ENCODE measurements at places on chromosomes 5 and 9.

DNA sequence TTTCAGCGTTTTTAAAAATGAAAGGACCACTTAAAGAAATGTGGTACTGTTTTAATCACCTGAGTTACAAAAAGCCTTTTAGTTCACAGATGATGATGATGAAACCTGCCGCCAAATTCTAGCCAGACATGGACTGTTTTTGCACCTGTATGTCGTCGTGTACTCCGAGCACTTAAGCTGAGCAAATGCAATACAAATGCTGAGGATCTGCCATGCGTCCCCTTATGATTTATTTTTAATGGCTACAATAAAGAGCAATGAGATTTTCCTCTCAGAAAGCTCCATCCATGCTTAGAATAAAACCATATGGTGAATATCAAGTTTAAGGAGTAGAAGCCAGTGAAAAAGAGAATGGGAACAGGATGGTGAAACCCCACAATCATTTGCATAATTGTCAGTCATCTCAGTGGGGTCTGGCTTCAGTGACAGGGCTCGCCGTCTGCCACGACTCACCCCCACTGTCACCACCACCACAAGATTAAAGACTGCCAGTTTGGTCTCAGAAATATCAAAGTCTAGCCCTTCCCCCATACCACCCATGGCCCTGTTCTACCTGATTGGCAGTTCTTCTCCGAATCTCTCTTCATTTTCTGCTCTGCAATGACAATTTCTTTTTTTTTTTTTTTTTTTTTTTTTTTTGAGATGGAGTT is 159.9 kb downstream of the GOLPH3 start:
- no peak for DNase-seq

- peak; percentile 60 for DNase-seq
Measured at GRCh38 chr9:30075451-30076199, 2308.8 kb upstream of the ACO1 start.

GRCh38 chr9:76905791-76906646 is at the start of gene PRUNE2:
Gene PRUNE2 (minus strand): TSS chr9:76906114. CDS start chr9:76905963, 151 bp downstream.
- DNase-seq, result peak; percentile 75

GRCh38 chr9:93904649-93905472 is 50.3 kb downstream of the BARX1 start:
- no peak for DNase-seq

DNA sequence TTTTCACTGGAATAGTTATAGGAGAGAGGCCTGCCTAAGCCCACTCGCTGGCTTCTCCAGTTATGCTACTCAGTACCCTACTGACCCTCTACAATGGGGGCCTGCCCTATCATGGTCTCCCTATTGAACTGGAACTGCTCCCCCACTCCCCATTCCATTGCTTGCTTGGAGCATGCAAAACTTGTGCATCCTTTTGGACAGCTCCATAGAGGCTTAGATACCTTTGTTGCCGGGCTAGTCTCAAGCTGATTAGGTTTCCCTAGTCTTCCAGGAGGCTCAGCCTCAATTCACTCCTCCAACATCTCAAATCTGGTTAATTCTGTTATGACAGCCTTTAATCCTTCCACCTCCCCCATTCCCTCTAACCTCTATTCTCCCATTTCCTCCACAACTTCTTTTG is 39.9 kb downstream of the KIF24 start:
- no peak for DNase-seq

GRCh38 chr5:140261403-140262171 is 41.3 kb downstream of the PFDN1 start:
- peak; percentile 95 for DNase-seq

- no peak for DNase-seq
Measured at GRCh38 chr5:80296121-80296520, 23.7 kb upstream of the SPZ1 start.

DNA sequence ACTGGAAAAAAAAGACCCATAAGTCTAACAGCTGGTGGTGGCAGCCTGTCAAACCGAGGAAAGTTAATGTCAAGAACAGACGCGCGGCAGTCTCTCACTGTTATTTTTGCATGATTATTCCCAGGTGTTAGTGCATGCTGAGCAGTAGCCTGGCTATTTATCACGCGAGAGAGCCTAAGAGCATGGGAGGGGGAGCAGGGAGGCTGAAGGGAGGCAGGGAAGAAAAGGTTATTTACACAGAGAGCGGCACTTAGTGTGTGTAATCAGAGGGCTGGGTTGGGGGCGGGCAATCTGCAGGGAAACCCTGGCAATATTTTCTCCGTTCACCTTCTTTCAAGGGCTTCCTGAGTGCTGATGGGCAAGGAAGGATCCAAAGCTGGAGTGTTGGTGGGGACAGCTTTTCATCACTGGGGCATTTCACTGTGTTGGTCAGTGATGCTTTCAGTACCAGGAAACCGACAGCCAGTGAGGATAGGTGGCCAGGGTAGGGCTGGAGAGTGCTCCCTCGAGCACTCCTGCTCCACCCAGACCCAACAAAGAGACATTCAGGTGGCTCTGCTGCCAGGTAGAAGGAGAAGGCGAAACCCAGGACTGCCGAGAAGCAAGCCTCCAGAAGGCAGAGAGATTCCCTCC is 39.6 kb downstream of the ZNF608 start:
- no peak for DNase-seq

DNA sequence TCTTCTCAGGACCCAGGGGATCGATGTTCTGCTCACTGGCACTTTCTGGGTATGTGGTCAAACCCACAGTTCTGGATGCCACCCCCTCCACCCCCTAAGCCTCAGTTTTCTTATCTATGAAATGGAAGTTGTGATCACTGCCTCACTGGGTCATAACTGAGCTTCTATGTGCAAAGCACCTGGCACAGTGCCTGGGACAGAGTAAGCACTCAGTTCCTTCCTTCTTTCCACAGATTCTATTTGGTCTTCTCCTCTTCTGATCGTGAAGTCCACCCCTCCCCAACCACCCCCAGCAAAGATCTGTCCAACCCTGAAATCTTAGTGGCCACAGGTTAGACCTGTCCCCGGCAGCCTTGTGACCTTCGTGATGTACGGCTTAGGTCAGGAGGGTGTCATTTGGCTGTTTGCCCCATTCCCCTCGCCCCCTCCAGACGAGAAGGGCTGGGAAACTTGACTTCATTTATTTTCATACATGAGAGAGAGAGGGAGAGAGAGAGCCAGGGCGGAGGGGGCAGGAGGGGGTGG is 181.4 kb downstream of the FGF18 start:
- DNase-seq, result peak; percentile 32

- DNase-seq, result no peak
Measured at GRCh38 chr9:15570769-15571168, 17.9 kb downstream of the CCDC171 start.

DNA sequence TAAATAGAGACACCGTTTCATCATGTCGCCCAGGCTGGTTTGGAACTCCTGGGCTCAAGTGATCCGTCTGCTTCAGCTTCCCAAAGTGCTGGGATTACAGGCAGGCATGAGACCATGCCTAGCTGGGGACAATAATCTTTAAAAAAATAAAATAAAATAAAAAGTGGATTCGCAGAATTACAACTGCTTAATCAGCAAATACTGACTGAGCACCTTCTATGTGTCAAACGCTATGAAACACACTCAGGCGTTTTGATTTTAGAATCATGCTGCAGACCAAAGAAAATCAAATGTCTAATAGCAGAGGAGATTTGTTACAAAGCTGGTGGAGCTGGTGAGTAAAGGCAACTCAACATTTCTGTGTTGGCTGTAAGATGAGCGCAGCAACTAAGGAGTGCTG is 22.7 kb upstream of the SH3RF2 start:
- DNase-seq, result no peak

- no peak for DNase-seq
Measured at GRCh38 chr9:4603830-4604229, 58.3 kb upstream of the PLPP6 start.

DNA sequence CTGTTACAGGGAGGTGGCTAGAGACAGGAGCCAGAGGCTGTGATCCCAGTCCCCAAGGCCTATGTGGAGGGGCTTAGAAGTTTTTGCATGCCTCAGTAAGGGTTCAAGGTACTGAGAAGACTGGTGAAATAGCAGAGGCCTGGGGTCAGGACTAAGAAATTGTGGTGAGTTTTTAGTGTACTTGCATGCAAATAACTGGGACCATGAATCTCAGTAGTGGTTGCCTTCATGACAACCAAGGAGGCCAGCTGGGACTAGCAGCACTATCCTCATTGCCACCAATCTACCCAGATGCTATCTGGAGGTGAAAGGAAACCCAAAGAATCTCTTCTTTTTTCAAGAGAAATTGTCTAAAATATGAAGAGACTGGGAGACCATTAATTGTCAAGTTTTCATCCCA is 395.1 kb downstream of the CETN3 start:
- no peak for DNase-seq

DNA sequence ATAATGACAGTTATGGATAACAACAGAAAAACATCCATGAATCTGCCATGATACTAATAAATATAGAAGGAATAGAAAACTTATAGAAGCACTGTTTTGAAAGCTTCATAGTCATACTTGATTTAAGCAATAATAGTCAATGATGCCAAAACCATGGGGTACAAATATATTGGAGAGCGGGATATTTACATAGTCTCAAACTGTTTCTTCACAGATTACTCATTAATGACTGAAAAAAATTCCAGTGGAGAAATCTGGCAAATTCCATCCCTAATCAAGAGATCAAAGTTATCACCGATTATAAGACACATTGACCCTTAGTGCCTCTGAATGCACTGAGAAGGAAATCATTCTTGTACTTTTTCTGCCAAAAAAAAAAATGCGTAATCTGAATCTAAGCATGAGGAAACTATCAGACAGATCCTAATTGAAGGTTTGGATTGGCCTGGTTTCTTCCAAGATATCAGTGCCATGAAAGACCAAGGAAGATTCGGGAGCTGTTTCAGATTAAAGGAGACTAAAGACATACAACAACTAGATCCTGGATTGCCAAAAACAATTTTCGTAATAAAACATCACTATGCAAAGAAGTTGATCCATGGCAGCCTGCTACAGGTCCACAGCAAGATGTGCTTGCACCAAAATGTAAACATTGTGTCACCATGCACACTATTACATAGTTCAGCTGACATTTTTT is 106.2 kb downstream of the GOLPH3 start:
- no peak for DNase-seq

GRCh38 chr5:122751293-122751782 is 23.5 kb upstream of the SNX2 start:
- peak; percentile 87 for DNase-seq

DNA sequence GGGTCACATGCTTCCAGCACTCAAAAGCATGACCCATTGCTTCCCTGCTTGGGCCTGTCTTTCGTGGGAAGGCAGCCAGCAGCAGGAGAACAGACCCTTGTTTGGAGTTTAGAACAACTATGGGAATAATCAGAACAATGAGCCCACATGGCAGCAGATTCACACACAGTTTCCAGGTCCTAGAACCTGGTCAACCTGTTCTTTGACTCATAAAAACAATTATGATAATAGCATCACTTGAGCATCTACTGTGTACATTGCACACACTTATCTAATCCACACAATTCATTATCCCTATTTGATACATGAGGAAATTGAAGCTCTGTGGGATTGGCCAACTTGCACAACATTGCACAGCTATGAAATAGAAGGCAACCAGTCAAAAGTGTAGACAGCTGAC is 41.7 kb downstream of the KLF4 start:
- DNase-seq, result no peak

GRCh38 chr5:93249651-93250289 is 331.2 kb downstream of the NR2F1-AS1 start:
- DNase-seq, result peak; percentile 13

DNA sequence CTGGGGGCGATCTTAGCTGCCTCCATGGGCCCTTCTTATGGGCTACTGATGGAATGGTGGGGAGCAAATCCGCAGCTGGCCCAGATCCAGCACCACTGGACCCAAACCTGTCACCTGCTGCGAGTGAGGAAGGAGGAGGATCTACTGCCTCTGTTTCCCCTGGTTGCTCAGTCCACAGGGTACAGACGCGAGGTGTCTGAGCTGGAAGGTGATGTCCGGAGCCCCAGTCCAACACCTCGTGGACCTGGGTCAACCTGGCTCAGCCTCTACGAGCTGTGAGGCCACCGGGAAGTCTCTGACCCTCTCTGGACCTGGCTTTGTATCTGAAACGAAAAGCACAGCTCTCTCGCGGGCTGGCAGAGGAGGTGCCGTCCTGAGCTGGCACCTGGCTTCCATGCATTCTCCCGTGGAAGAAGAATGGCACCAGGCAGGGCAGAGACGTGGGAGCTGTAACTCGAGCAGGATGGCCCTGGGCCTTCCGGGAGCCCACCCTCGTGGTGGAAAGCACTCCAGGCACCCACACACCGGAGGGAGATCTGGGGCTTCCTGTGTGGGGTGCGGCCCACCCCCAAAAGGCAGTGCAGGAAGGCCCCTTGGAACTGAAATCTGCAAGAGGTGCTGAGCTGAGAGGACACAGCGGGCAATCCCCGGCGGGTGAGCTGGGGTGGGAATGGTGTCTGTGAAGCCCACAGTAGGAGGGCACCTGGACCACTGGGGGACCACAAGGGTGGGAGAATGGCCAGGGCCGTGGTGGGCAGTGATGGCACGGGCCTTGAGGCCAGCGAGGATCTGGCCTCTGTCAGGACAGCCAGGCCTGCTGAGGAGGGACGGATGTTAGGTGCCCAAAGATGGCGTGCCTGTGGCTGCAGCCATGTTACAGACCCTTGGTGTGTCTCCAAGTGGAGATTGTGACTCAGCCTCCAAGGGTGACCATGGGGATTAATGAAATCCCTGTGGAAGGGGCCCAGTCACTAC is 133.4 kb downstream of the OLFM1 start:
- DNase-seq, result no peak

DNA sequence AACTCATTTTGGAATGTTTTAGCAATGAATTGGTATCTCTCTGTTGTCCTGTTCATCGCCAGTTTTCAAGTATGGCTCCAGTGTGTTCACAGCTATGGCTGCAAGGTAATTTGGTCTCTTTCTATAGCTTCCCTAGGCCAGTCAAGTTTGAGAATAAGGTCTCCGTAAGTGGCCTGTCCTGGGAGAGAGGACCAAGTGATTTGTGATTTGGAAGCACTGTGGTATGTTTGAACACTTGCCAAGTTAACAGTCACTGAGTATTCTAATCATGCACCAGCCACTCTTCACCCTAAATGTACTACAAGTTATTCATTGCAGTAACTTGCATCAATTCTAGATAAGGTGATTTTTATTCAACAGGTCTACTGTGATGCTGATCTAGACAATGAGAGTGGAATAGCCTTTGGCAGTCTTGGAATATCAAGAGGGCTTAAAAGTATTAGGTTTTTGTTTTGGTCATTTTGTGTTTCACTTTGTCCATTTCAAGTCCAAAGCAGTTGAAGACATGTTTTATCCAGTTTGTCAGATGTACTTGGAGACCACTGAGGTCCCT is 41.1 kb downstream of the G3BP1 start:
- no peak for DNase-seq

DNA sequence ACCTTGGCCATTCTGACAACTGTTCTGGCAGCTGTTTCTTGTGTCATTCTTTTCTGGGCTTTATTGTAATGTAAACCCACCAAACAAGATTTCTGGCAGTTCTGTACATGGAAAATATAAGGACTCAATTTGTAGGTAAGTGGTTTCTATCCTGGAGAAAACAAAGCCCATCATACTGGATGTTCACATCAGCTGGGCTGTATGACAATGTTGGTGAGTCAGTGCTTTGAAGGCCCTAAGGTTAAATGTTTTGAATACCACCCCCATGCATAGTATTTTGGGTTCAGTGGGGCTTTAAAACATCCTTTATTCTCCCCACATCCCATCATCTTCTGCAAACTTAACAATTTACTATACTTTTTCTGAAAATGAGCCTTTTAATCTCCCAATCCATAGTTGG is 52.5 kb downstream of the SH3GL2 start:
- no peak for DNase-seq

GRCh38 chr5:168848569-168848968 is 269.4 kb upstream of the PANK3 start:
- DNase-seq, result no peak

Measured in MCF 10A (cell line).